ENCODE measurements at places on chromosomes 6 and 20.
A peak's percentile ranks its signal among the peaks of the same experiment; 100 is the strongest.

DNA sequence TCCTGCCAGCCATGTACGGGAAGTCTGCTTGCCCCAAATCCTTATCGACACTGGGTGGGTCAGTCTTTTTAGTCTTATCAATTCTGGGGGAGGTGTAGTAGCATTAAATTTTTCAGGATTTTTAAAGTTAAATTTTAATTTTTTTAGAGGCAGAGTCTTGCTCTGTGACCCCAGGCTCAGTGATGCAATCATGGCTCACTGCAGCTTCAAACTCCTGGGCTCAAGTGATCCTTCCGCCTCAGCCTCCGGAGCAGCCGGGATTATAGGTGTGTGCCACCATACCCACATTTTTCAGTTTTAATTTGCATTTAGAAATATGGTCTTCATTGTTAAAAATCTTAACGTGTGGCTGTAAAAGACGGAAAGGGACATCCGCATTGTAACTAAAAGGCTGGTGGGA, 51.9 kb downstream of the BANF2 start:
- ATAC-seq = no peak

- no peak for ATAC-seq
Measured at GRCh38 chr6:3363296-3364025, 93.4 kb downstream of the SLC22A23 start.

- no peak for ATAC-seq
Measured at GRCh38 chr6:98900706-98901105, 47.0 kb downstream of the FBXL4 start.

DNA sequence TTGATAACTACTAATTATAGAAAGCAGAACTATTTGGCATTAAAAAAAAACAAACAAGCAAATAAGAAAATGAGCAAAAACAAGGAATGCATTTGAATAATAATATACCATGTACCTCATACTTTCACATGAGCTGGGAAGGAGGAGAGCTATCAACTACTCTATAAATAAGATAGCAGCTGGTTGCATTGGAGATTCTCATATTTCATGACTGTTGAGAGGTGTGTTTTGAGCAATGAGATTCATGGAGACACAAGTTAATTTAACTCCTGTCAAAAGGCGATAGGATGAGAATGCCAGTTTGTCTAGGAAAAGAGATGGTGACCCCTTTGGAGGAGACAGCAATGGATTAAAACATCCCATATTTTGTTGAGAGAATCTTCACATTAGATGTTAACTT, 348.8 kb upstream of the SPTLC3 start:
- ATAC-seq = no peak

DNA sequence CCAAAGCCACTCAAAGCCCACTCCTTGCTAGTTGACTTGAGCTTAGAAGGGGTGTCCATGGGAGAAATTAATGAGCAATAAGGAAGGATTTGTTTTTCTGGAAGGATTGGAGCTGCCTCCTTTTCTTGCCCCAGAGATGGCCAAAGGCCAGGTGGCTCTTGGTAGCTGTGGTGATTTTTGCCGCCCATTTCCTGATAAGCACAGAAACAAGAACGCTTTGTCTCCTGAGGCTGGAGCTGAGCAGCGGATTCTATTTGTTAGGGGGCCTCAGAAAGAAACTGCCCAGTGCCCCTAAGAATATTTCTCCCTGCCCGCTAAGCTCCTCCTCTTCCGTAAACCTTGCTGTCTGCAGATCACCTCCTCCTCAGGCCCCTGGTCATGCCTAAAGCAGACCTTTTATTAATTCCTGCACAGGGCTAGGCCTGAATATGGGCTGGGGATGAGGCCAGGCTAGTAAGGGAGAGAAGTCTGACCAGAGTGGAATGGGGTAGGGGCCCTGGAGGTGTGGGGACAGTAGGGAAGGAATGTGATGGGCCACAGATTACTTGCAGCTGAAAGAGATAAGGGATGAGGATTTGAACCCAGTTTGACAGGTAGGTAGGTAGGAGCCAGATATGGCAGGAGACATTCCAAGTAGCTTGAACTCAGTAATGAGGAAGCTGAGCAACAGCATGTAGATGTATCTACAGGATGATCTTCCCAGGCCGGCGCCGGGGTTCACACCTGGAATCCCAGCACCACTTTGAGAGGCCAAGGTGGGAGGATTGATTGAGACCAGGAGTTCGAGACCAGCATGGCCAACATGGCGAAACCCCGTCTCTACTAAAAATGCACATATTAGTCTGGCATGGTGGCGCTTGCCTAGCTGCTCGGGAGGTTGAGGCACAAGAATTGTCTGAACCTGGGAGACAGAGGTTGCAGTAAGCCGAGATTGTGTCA, 71.2 kb upstream of the NAA20 start:
- ATAC-seq = no peak

GRCh38 chr6:44367681-44368080, 19.8 kb upstream of the CDC5L start:
- ATAC-seq = no peak

DNA sequence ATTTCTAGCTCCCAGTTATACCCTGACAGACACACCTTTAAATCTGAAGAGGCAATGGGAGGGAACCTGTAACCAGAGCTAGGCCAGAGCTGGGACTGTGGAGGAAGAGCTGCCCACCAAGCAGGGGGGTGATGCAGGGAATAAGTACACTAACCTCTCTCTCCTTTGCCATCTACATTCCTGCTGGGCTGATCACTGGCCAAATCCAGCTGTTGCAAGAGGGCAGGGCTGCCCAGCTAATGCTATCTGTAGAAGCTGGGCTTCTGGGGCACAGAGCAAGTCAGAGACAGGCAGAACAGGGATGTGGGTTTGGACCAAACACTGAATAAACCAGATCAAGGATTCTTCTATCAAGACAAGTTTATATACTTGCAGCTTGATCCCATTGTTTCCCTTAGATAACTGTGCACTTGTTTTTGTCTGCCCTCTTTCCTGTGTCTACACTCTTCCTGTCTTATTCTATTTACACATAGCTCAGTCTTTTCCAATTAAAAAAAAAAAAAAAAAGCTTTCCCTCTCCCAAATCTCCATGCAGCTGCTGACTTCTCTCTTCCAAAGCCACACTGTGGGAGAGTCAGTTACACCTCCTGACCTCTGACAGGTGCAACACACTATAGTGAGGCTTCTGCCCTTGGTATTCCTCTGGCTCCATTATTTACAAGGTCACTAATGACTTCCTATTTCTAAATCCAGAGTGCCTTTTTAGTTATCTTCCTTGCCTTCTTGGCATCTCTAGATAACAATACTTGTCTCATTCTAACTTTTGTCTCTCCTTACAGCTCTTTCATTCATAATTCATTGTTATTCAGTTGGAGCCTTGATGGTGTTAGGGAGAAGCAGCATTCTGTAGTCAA, 43.7 kb downstream of the TRIM38 start:
- ATAC-seq = no peak

DNA sequence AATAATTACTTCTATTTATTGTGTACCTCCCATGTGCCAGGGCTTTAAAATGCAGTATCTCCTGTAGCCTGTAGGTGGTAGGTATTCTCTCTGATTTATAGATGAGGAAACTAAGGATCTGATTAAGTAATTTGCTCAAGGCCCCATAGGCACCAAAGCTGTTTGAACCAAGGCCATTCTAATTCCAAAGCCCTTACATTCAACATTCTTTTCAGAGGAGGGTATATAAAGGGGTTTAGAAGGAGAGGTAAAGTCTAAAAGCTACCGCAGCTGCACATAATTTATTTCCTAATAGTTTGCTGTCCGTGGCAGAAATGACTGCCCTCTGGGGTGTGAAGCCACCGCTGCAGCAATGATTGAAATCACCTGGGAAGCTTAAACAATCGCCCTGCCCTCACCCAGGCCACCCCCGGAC, 95.0 kb upstream of the FAM8A1 start:
- peak; percentile 87 for ATAC-seq

- ATAC-seq = peak; percentile 75
Measured at GRCh38 chr6:138428944-138429598, 25.0 kb downstream of the HEBP2 start.

- no peak for ATAC-seq
Measured at GRCh38 chr6:44787254-44787834, 399.8 kb downstream of the CDC5L start.

GRCh38 chr6:113976806-113977205, 5.9 kb upstream of the HDAC2 start:
- ATAC-seq = no peak

Measured in SK-N-SH treated with all-trans-retinoic acid at 6 μM for 48 hours (cell line).